Activated CD4-positive, alpha-beta T cell treated with anti-CD3 and anti-CD28 coated beads for 36 hours (primary cell): ENCODE measurements at places on chromosomes 16 and 17. TPM values are rescaled to one million over a fixed set of nuclear protein-coding genes. Genes with fewer than 3 reads are reported as not detected.

- H3K27me3 ChIP-seq: peaks cover 15% of the 10 kb centered on the region
- peaks cover 42% of the 10 kb centered on the region for H3K4me1 ChIP-seq
- H3K36me3 ChIP-seq: no peaks in the 10 kb centered on the region
- H3K27ac ChIP-seq: no peak overlapping the region
- no peak overlapping the region for H3K4me3 ChIP-seq
- no peak for DNase-seq
Measured at GRCh38 chr17:36085765-36086164, 4.2 kb downstream of the CCL3 start.

DNA sequence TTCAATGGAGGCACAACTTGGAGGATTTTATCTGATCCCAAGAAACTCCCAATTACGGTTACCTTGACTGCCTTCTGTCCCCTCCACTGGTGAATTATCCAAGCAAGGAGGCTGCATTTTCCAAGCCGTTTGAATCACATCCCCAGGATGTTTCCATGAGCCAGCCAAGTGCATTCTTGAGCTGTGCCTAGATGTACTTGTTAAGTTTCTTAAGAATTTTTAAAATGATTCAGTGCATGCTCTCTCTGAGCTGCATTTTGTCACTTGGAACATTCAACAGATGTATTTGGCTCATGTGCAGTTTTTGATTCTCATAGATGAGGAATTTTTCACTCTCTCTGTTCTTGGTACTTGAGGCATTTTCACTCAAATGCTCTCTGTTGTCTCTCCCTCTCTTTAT is 202.6 kb upstream of the MYOCD start:
- no peaks in the 10 kb centered on the region for H3K27me3 ChIP-seq
- H3K4me3 ChIP-seq: no peak overlapping the region
- DNase-seq: no peak
- no peaks in the 10 kb centered on the region for H3K36me3 ChIP-seq
- H3K27ac ChIP-seq: no peak overlapping the region

DNA sequence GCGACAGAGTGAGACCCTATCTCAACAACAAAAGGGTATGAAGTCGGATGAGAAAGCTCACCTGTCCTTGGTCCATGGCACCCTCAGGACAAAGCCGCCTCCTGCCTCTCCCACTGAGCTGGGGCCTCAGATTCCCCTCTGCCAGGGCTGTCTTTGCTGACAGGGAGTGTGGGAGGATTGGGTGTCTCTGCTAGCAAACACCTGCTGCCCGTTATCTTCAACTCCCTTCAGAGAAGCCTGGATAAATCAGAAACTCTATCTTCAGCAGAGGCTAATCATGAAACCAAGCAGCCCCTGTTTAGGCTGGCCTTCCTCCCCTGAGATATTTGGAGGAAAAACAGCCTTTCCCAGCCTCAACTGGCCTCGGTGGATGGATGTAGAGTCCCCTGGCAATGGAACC is 36.3 kb upstream of the CDH1 start:
- H3K27me3 ChIP-seq: peaks cover 3% of the 10 kb centered on the region
- H3K4me1 ChIP-seq: peaks cover 5% of the 10 kb centered on the region
- no peak for DNase-seq
- H3K36me3 ChIP-seq: no peaks in the 10 kb centered on the region

- no peak overlapping the region for H3K27ac ChIP-seq
- peaks cover 27% of the 10 kb centered on the region for H3K36me3 ChIP-seq
- no peak for DNase-seq
- no peaks in the 10 kb centered on the region for H3K27me3 ChIP-seq
Measured at GRCh38 chr17:37283414-37283961, 92.3 kb upstream of the C17orf78 start.

DNA sequence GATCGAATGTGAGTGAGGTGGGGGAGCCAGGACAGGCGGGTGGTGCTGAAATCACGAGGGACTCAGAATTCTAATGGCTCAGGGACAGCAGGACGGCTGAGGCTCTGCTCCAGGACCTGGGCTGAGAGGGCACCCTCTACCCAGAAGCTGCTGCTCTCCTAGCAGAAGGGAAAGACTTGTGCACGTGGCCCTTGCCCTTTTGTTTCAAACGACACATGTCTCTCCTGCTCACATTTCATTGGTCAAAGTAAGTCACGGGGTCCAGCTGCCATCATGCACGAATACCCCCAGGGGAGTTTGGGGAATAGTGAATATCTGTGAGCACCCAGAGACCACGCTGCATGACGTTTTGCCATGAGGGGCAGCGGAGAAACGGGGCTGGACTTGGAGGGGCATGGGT is 73.2 kb downstream of the RTN4RL1 start:
- no peaks in the 10 kb centered on the region for H3K27me3 ChIP-seq
- H3K4me3 ChIP-seq: no peak overlapping the region
- no peaks in the 10 kb centered on the region for H3K36me3 ChIP-seq

TENT4B gene
- total RNA-seq: 22.4 TPM

PRDM7 gene
- total RNA-seq: not detected

TMEM98 gene
- total RNA-seq: 0.41 TPM

DNA sequence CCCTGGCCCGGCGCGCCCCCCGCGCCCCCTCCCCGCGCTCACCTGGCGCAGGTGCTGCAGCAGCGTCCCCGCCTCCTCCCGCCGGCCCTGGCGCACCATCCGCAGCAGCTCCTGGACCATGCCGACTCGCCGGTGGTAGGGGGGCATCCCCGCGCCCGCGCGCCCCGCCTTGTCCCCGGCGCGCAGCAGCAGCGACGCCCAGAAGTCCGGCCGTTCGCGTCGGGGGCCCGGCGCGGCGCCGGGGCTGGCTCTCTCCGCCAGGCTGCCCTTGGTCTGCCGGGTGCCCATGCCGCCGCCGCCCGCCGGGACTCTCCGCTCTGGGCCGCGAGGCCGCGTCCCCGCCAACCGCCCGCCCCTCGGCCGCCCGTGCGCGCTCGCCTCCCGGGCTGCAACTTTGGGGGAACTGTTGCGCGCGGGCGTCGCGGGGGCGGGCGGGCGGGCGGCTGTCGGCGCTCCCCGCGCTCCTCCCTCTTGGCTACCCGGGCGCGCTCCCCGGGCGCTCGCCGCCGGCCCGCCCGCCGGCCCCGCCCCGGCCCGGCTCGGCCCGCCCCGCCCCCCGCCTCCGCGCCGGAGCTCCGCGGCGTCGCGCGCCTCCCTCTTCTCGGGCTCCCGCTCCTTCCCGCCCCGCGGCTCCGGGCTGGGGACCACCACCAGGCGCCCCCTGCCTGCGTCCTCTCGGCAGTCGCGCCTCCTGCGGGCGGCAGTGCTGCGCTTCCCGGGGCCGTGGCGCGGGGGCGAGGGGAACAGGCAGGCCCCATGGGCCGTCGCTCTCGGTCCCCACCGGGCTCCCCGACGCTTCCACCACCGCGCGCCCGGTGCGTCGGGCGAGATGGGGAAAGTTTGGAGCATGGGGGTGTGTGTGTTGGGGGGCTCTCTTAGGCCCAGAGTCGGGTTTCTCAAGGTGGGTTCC is at the start of gene LRRC75A:
Gene LRRC75A (minus strand): TSS at position 491 of the 910 bp plus-strand sequence. CDS start 203 bp downstream, at position 288.
- no peaks in the 10 kb centered on the region for H3K36me3 ChIP-seq
- H3K4me3 ChIP-seq: peak within 1 kb of the TSS; percentile 66
- H3K4me1 ChIP-seq: peaks cover 5% of the 10 kb centered on the region
- H3K27ac ChIP-seq: no peak within 1 kb of the TSS

SRL gene
- not detected for total RNA-seq

DNA sequence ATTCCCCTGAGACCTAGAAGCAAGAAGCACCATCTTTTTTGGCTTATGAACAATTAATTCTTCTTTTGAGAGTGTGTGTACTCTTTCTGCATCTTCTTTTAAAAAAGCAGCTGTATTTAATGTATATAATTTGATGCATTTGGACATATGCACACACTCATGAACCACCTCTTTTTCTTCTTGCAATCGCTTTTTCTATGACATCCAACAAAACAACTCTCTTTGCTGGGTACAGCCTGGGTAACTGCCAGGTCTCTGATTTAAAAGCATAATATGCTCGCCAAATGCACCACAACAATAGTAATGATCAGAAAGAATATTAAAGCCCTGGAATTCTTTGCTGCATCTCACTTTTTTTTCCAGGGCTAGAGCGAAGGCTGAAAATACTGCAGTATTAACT is 97.3 kb downstream of the HAPSTR1 start:
- H3K4me1 ChIP-seq: no peaks in the 10 kb centered on the region
- H3K27me3 ChIP-seq: no peaks in the 10 kb centered on the region
- no peaks in the 10 kb centered on the region for H3K36me3 ChIP-seq
- no peak overlapping the region for H3K27ac ChIP-seq
- no peak overlapping the region for H3K4me3 ChIP-seq

GRCh38 chr17:58575511-58575910 is 61.1 kb upstream of the MTMR4 start:
- no peak overlapping the region for H3K4me3 ChIP-seq
- H3K27ac ChIP-seq: no peak overlapping the region
- H3K36me3 ChIP-seq: no peaks in the 10 kb centered on the region

DNA sequence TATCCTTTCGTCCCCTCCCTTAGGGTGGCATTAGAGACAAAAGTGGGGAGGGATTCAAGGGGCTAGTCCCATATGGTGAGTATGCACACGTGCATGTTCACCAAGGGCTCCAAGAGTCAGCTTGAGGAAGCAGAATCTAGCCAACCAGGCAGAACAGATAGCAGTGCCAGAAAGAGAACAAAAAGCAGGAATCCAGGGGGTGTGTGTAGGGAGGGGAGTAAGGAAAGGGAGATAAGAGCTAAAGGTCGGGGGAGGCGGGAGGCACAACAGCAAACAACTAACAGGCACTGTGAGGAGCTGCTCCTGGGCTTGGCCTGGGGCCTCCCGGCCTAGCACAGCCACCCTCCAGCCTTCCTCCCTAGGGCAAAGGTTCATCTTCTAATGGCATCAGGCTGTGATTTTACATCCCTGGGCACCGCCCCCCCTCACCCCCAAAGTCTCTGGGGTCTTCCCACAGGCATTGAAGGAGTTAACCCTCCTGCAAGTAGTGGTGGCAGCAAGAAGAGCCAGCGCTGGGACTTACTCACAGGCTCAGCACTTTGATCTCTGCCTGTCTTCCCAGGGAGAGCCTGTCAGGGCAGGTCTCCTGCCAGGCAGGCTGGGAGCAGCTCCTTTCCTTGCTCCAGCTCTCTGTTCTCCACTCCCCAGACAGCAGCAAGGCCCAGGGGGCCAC is 12.4 kb upstream of the SUPT4H1 start:
- H3K27me3 ChIP-seq: no peaks in the 10 kb centered on the region
- H3K36me3 ChIP-seq: no peaks in the 10 kb centered on the region
- H3K4me3 ChIP-seq: no peak overlapping the region
- no peak for DNase-seq
- H3K27ac ChIP-seq: no peak overlapping the region

MOSMO gene
- 8.0 TPM for total RNA-seq

- no peak overlapping the region for H3K27ac ChIP-seq
- H3K27me3 ChIP-seq: no peaks in the 10 kb centered on the region
- H3K36me3 ChIP-seq: peaks cover 2% of the 10 kb centered on the region
- DNase-seq: no peak
- H3K4me3 ChIP-seq: no peak overlapping the region
- H3K4me1 ChIP-seq: no peaks in the 10 kb centered on the region
Measured at GRCh38 chr17:60905709-60906108, 228.1 kb downstream of the BCAS3 start.

CD300E gene
- not detected for total RNA-seq

DNA sequence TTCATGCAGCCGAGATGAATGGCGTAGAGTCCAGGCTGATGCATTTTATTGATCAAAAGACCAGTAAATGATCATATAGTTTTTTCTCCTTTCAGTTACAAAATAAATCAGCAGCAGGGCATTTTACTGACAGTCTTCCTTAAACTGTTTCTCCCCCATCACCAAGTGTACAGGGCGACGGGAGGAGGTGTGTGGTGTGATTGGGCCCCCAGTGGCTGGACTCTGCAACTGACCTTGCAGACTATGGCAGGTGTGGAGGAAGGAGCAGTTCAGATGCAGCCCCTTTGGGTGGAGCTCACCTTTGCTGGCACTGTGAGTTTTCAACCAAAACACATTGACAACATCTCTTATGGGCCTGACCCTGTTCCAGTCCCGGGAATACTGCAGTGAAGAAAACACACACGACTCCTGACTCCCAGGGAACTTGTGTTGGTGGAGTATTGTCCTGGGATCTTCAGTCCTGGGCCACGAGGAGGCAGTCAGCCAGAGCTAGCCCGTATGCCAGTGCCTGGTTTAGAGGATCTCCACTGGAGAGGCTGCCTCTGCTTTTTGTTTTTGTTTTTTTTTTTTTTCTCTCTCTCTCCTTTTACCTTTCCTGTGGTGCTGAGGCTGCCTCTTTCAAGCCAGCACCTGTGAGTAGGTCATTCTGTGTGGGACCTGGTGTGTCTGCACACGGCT is 29.8 kb downstream of the KIAA0513 start:
- peak; percentile 38 for DNase-seq
- no peaks in the 10 kb centered on the region for H3K36me3 ChIP-seq
- peaks cover 61% of the 10 kb centered on the region for H3K4me1 ChIP-seq
- no peaks in the 10 kb centered on the region for H3K27me3 ChIP-seq
- H3K27ac ChIP-seq: peak overlapping the region; percentile 88

CDRT15 gene
- total RNA-seq: not detected

GRCh38 chr17:73304971-73305812 is 6.6 kb downstream of the CDC42EP4 start:
- H3K27me3 ChIP-seq: peaks cover 11% of the 10 kb centered on the region
- H3K27ac ChIP-seq: no peak overlapping the region
- H3K4me1 ChIP-seq: peaks cover 7% of the 10 kb centered on the region
- no peaks in the 10 kb centered on the region for H3K36me3 ChIP-seq
- DNase-seq: no peak

SMIM36 gene
- not detected for total RNA-seq

- H3K4me3 ChIP-seq: no peak overlapping the region
- peaks cover 60% of the 10 kb centered on the region for H3K36me3 ChIP-seq
- no peak for DNase-seq
- H3K4me1 ChIP-seq: peaks cover 19% of the 10 kb centered on the region
Measured at GRCh38 chr17:59683283-59683682, 23.9 kb downstream of the PTRH2 start.

DNA sequence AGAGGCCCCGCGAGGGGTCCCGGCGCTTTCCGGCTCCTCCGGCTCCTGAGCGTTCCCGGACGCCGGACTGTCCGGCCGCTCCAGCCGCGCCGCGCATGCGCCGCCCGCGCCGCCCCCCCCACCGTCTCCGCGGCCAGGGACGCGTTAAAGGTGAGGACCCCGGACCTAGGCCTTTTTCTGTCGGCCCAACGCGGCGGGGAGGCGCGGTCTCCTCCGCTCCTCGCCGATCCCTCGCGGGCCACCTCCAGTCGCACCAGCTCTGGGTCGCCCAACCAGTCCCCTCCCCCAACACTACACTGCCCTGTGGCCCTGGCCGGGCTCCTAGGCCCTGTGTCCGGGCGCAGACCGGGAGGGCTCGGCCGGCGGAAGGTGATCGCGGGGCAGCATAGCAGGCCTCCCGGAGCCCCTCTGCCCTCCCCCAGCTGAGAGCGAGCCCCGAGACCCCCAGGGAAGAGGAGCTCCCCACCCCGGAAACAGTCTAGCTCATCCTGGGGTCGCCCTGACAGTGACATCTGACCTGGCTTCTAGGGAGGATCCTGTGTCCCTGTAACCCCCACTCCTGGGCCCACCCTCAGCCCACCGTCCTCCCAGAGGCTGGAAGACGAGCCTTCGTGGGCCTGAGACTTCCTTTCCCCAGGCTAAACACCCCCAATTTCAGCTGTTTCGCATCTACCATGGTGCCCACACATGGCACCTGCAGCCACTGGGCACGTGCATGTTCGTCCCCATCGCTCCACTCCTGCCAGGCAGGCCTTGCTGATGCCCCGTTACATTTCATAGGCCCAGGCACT is 14.7 kb upstream of the BCAR1 start:
- no peaks in the 10 kb centered on the region for H3K36me3 ChIP-seq
- peak; percentile 52 for DNase-seq
- peaks cover 5% of the 10 kb centered on the region for H3K4me1 ChIP-seq
- peak overlapping the region; percentile 62 for H3K4me3 ChIP-seq

- peak within 1 kb of the TSS; percentile 93 for H3K4me3 ChIP-seq
- H3K4me1 ChIP-seq: peaks cover 63% of the 10 kb centered on the region
- H3K36me3 ChIP-seq: peaks cover 41% of the 10 kb centered on the region
- H3K27ac ChIP-seq: peak within 1 kb of the TSS; percentile 98
- no peaks in the 10 kb centered on the region for H3K27me3 ChIP-seq
Measured at GRCh38 chr17:47733047-47733673, at the start of gene TBX21. Gene TBX21, plus strand, starts transcription at chr17:47733236. Its CDS starts 219 bp downstream, at chr17:47733455.

DNAI2 gene
- total RNA-seq: 0.14 TPM
